ENCODE measurements at places on chromosomes 5 and 9.

GRCh38 chr5:116564312-116564711, 10.3 kb downstream of the SEMA6A start:
- DNase-seq, result no peak

DNA sequence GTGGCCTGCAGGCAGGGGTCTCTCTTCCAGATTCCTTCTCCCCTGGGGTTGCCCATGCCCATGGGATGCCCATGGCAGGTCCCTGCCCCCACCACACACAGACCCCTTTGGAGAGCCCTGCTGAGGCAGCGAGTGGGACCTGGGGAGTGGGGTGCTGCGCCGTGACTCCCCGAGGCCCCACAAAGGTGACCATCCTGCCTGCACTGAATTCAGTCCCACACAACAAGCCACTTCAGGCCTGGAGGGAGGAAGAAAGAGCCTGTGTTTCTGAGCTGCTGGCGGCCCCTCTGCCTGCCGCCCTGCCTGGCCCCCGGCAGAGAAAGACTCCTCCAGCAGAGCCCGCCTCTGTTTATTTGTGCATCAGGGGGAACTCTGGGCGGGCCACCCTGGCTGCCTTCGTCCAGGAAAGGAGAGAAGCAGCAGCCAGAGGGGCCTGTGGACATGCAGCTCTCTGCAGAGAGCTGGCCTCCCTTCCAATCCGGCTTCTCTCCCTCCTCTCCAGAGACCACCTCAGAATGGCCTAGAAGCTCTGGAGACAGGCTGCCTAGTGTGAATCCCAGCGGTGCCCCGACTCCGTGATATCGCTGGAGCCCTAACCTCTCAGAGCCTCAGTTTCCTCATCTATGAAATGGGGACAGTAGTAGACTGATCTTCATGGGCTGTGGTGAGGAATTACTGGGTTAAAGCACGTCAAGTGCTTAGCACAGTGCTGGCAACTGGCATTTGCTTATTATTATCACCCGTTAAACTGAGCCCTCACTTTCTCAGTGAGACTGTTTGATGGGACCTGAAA, 72.9 kb downstream of the COL27A1 start:
- no peak for DNase-seq

DNA sequence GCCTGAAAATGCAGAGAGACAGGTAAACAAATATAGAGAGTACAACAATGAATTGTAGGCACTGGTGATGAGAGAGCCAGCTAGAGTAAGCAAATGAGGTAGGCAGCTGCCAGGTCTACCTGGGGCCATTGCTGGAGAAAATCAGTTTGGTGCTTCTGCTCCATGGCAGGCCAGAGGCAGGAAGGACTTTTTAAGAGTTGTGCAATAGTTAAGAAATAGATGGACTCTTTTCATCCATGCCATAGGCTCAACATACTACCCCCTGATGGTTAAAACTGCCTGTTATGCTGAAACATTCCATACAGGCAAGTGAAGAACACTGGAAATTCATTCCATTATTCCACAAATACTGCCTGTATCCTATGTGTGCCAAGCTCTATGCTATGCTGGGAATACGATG, 86.5 kb upstream of the CCDC112 start:
- no peak for DNase-seq

- no peak for DNase-seq
These were observed 501.5 kb downstream of the DMAC1 start for GRCh38 chr9:7298123-7298522.

GRCh38 chr5:150263801-150264621, 25.6 kb downstream of the CAMK2A start:
- peak; percentile 69 for DNase-seq

GRCh38 chr5:141511771-141512325, 23.0 kb downstream of the PCDHGC5 start:
- DNase-seq, result no peak

DNA sequence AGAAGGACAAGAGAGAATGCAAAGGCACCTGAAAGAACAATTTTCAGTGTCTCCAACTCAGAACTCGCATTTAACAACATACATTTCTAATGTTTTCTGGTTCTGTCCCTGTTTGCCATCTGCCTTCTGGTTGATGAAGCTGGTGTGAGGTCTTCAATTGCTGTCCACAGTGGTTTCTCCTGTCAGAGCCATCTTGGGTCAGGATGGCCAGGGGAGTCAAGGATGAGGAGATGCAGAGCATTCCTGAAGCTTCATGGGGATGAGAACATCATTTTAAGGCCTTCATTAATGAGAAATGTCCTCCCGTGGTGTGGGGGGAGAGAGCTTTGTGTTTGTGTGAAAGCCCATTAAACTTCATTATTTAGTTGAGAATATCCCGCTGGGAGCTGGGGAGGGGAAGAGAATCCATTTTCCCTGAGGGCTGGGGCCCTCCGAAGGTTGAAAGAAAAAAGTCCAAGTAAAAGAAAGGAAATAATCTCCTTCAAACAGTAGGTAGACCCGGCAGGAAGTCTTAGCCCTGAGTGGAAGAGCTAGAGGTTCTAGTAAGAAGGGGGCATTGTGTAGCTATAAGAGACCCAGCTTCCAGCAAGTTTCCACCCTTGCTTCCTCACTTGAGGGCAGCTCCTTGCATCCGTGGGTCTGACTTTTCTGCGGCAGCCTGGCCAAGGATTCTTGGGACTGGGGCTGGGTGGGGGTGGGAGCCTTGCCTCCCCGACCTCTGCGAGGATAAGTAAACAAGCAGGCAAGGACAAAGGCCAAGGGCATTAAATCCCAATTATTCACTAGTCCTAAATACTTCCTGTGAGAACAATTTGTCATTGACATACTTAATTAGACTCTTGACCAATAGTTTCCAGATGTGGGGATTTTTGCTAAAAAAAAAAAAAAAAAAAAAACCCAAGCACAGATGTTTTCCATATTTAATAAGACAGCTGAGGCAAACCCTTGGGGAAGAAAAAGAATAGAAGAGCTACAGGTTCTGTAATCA, 119.2 kb downstream of the MSX2 start:
- DNase-seq, result no peak

DNA sequence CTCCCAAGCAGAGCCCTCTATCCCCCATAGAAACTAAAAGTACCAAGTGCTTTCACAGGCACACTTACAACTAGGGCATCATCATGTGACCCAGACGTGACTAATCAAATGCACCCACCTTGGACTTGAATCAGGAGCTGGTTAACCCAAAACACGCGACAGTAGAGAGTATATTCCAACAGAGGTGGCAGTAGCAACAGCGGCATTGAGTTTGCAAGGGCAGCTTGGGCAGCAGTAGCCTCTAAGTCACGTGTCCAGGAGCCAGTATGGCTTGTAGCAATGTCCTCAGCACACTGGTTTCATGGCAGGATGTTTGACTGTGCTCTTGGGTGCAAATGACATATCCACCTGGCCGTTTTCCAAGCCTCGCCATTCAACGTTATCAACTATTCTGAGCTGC, 73.4 kb upstream of the DNAH5 start:
- DNase-seq, result no peak

GRCh38 chr5:176646049-176646706, 1.1 kb upstream of the TSPAN17 start:
- DNase-seq, result no peak

- no peak for DNase-seq
These were observed 47.2 kb downstream of the COL5A1 start for GRCh38 chr9:134688661-134689320.

- DNase-seq, result peak; percentile 94
These were observed 29.5 kb downstream of the TGFBI start for GRCh38 chr5:136058039-136058971.

GRCh38 chr5:151707567-151707966, 20.9 kb upstream of the SPARC start:
- no peak for DNase-seq

DNA sequence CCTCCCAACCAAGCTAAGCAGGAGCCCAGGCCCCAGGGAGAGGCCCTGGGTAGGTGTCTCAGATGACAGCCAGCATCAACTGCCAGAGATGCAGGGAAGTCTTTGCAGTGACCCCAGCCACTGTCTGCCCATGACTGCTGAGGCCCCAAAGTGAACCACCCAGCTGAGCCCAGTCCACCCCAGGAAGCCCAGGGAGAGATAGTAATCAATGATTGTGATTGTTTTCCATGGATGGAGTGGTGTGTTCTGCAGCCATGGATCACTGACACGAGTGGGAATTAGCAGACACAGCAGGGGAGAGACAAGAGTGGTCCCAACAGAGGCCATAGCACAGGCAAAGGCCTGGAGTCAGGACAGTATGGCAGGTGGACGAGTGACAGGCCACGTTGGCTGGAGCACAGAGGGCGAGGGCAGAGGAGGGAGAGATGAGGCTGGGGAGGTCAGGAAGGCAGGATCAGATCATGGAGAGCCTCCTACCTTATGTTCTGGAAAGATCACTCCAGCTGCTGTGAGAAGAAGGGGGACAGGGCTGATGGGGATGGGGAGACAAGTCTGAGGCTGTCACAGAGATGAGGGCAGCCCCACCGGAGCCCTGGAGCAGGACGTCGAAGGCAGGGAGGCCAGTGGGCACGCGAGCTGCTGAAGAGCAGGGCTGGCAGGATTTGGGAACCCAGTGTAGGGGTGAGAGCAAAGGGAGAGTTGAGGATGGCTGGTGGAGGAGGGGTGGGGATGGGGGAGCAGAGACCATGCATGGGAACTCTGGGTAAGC, 14.5 kb downstream of the ABO start:
- DNase-seq, result no peak

GRCh38 chr9:97958812-97959511, 21.0 kb upstream of the HEMGN start:
- no peak for DNase-seq
